ENCODE measurements at places on chromosomes 6 and 20. TPM values are rescaled to one million over a fixed set of nuclear protein-coding genes. Genes with fewer than 3 reads are reported as not detected.

ASIP gene
- polyA plus RNA-seq, result 0.65 TPM

NKAIN2 gene
- polyA plus RNA-seq, result 1.1 TPM

BTN3A1 gene
- 15.9 TPM for polyA plus RNA-seq

SAMHD1 gene
- 38.7 TPM for polyA plus RNA-seq

LTA gene
- 2.0 TPM for polyA plus RNA-seq

ID4 gene
- polyA plus RNA-seq, result 51.6 TPM

ACTL10 gene
- 62.1 TPM for polyA plus RNA-seq

SRSF12 gene
- polyA plus RNA-seq, result 30.1 TPM

KCNK5 gene
- polyA plus RNA-seq, result 2.3 TPM

CDSN gene
- 0.32 TPM for polyA plus RNA-seq

OPRL1 gene
- 9.4 TPM for polyA plus RNA-seq

ZSCAN26 gene
- polyA plus RNA-seq, result 11.4 TPM

TGM6 gene
- polyA plus RNA-seq, result not detected

OR12D3 gene
- not detected for polyA plus RNA-seq

RAD21L1 gene
- polyA plus RNA-seq, result 12.1 TPM

KIAA0408 gene
- 11.2 TPM for polyA plus RNA-seq

CDH4 gene
- 1.4 TPM for polyA plus RNA-seq

SLC32A1 gene
- 0.96 TPM for polyA plus RNA-seq

TRIM10 gene
- polyA plus RNA-seq, result 0.17 TPM

SLC22A7 gene
- not detected for polyA plus RNA-seq

PDYN gene
- 5.2 TPM for polyA plus RNA-seq

BACH2 gene
- polyA plus RNA-seq, result 5.0 TPM

GJA10 gene
- polyA plus RNA-seq, result not detected

SLC16A10 gene
- polyA plus RNA-seq, result 9.0 TPM

Measured in testis (tissue), 5 donors.